ENCODE measurements at places on chromosomes 16 and 17.

DNA sequence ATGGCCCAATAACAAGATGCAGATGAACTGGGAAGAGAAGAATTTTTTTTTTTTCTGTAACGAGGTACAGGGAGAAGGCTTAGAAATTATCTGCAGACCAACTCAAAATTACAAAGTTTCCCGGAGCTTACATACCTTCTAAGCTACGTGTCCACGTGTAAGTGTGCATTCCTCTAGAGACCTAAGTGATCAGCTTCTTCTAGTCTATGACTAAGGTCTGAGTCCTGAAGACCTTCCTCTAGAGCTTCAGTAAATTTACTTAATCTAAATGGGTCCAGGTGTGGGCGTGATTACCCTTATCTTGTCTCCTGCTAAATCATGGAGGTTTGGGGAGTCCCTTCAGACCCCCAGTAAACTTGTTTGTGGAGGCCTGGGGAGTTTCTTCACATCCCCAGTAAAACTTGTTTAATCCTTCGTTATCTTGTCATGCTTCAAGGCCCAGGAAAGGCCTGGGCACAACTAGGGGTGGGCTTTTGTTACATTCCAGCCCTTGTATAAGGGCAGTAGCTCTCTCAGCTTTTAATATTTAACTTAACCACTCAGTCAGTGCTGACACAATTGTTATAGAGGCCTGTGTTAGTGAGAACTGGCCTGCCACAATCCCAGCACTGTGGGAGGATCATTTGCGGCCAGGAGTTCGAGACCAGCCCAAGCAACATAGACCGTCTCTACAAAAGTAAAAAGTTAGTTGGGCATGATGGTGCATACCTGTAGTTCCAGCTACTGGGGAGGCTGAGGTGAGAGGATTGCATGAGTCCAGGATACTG is 342.3 kb downstream of the SNX29 start:
- DNase-seq = no peak

GRCh38 chr17:39745335-39746144 is 7.8 kb downstream of the GRB7 start:
- DNase-seq = no peak

GRCh38 chr17:79577485-79578187 is 33.2 kb downstream of the RBFOX3 start:
- DNase-seq = no peak

- no peak for DNase-seq
These were observed 215.3 kb downstream of the C16orf78 start for GRCh38 chr16:49588729-49589384.

- no peak for DNase-seq
These were observed 24.3 kb downstream of the LITAF start for GRCh38 chr16:11562411-11562810.

DNA sequence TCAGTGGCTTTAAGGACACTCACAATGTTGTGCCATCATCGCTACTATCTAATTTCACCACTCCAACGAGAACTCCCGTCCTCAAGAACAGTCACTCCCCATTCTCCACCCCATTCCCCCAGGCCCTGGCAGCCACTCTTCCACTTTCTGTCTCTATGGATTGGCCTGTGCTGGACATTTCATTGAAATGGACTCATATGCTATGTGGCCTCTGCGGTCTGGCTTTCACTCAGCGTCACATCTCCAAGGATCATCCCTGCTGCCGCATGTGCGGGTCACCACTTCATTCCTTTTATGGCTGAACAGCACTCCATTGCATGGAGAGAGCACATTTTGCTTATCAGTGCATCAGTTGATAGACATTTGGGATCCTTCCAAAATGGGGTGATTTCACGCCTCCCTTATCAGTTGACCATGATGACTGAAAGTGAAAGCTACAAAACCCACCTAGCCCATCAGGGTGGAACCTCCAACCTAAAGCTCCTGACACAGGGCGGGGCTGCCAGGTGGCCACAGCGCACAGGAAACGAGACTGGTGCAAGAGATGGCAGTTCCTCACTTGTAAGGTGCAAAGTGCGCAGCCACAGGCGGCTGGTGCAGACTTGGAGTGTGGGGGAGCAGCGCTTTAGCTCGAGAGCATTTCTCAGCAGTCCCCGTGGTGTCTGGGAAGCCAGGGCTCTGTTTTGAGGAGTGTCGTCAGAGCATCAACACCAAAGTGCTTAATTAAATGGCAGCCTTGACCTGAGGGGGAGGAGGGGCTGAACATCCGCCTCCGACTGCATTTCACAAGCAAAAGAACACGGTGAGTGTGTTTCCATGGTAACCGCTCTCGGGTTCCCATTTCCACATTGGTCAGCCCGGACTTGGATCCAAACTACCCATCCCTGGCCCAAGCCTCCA is 23.8 kb downstream of the COTL1 start:
- DNase-seq = peak; percentile 50

GRCh38 chr16:22397931-22398330 is 23.5 kb upstream of the CDR2 start:
- no peak for DNase-seq

- peak; percentile 18 for DNase-seq
These were observed 11.2 kb upstream of the CEP20 start for GRCh38 chr16:15899538-15900100.

DNA sequence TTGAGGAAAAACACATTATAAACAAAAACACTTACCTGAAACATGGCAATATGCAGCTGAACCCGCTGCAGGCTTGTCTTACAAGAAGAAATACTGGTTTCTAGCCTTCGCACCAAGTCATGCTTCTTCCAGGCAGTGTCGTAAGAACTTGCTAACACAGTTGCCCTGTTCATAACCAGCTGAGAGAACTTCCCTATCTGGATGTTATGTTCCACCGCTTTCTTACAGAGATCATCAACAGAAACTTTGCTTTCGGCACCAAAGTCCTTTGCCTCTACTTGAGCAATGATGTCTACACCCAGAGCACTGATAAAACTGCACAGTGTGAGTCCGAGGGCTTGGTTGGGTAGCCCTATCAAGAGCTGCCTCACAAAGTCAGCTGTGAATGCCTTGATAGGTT is 27.9 kb upstream of the ARL6IP1 start:
- DNase-seq = no peak

DNA sequence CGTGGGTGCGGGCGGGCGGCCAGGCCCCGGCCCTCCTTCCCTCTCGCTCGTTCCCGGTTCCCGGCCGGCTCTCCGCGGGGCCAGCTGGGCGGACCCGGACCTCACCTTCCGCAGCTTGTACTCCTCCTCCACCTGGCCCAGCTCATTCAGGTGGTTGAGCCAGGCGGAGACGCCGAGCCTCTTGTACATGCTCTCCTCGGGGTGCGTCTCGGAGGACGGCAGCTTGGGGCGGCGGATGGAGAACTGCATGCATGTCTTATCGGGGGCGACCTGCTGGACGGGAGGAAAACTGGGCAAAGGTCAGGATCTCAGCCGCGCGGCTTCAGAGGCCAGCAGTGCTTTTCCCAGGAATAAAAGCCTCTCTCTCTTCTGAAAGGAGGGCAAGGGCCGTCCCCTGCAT is 85.4 kb downstream of the TBC1D16 start:
- no peak for DNase-seq

DNA sequence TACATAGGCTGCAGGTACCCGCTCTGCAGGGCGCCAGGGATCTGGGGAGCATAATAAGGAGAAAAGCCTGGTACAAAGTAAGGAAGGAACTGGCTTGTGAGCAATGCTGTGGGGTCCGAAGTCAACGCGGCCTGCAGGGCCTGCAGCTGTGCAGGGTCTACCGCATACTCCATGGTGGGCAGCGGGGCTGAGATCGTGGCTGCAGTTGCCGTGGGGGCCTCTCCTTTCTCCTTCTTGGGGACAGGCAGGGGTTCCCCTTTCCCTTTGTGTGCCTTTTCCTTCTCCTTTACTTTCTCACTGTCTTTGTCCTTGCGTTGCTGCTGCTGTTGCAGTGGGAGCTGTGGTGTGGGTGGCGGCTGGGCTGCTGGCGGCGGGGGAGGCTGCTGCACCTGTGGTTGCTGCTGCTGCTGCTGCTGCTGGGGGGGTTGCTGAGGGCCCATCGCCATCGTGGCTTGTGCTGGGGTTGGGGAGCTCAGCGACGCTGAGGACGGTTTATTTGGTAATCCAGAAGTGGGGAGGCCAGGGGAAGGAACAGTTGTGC is 259.6 kb downstream of the ZFHX3 start:
- DNase-seq = peak; percentile 19
